Progenitor cell of endocrine pancreas (in vitro differentiated cells): ENCODE measurements at places on chromosomes 1 and 21.

- no peak for DNase-seq
Measured at GRCh38 chr21:35229290-35229689, 180.2 kb upstream of the RUNX1 start.

DNA sequence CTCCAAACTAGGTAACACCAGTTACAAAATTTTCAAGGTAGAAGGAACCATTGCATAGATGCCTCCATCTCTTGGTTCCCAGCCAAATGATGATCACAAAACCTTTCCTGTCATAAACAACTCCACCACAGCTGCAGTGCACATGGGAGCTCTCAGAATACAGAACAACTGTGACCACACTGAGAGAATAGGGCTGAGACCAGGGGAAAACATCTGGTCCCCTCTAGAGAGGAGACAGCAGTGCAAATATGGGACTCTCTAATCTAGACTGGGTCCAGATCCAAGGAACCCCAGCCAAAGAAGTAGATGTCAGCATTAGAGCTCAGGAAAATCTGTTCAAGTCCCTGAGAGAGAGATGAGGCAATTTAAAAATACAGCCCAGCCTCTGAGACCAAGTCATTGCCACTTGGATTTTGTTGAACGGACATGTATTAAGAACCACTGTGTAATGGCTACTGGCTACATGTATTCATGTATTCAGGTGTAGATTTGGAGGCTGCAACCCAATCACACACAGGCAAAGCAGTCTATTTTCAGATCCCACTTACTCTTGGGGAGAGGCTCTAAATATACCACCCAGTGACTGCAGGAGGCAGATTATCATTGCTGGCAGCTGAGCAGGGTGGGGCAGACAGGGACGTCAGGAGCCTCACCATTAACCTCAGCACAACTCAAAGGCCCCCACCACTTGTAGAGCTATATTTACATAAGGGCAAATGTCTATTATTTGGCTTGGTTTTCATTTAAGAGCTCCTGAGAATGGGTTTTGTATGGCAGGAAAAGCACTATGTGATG, 7.6 kb upstream of the RXRG start:
- DNase-seq, result no peak

GRCh38 chr1:167066333-167067122, 23.6 kb downstream of the GPA33 start:
- peak; percentile 84 for DNase-seq

DNA sequence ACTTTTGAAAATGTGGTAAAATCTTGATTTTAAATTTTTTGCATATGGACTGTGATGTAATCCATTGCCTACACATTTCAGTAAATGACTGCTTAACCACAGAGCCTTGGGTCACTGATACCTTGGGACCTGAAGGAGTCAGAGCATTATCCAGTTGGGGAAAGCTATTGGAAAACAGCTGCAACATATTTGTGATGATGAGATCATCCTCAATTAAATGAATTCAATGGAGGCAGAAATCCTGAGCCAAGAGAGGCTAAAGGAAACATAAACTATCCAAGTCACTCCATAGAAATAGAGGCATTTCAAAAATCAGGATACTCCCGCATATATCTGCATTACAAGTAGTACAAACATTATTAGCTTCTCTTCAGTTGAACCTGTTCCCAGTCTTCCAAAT, 99.8 kb upstream of the PRMT6 start:
- DNase-seq, result no peak

DNA sequence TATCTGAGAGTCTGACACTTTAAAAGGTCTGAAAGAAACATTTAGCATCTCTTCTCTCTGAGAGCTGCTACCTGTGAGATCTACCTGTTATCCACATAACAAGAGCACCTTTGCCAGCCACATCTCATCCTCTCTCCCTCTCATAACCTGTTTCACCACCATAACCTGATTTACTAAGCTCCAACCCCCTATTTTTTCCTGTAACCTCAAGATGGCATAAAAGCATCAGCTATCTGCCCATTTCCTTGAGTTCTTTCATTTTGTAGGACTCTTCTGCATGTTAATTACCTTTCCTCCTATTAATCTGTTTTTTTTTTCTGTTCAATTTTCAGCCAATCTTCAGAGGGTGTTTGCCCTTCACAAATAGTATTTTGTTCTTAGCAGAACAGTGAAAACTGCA, 136.5 kb upstream of the KCNK1 start:
- no peak for DNase-seq

GRCh38 chr21:42057851-42058437, 13.2 kb upstream of the UMODL1 start:
- DNase-seq, result no peak

- no peak for DNase-seq
Measured at GRCh38 chr1:236144446-236145150, 2.3 kb downstream of the GPR137B start.

- no peak for DNase-seq
Measured at GRCh38 chr1:151807131-151807530, 1.9 kb upstream of the LINGO4 start.

GRCh38 chr1:216221260-216221700, 202.0 kb downstream of the USH2A start:
- peak; percentile 11 for DNase-seq

- DNase-seq, result no peak
Measured at GRCh38 chr1:7249516-7249915, 464.3 kb downstream of the CAMTA1 start.

DNA sequence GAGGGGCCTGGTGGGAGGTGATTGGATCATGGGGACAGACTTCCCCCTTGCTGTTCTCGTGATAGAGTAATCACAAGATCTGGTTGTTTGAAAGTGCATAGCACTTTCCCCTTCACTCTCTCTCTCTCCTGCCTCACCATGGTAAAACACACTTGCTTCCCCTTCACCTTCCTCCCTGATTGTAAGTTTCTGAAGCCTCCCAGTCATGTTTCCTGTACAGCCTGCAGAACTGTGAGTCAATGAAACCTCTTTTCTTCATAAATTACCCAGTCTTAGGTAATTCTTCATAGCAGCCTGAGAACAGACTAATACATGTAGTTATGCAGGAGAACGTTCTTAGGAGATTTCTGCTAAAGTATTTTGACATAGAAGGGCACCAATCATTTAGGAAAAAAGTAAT, 59.9 kb upstream of the FBXO28 start:
- DNase-seq, result no peak

- no peak for DNase-seq
Measured at GRCh38 chr1:25146451-25146855, 85.8 kb downstream of the SYF2 start.
